CD14-positive monocyte (primary cell): ENCODE measurements at places on chromosomes 3 and 15.

DNA sequence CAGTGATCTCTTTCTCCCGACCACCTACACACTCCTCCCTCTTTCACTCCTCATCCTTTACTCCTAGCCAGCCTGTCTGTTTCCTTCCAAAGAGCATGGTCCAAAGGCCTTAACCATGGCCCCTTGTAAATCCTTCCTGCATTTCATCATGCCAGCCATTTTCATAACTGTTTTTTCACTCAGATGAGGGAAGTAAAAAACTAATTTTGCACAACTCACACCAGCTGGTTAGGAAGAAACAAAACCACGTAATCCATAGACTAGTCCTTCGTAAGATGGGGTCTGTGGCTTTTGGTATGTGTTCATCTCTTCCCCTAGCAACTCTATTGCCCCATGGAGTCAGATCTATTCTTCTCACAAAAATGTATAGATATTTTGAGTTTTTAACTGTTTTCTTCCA is 187.8 kb downstream of the SHOX2 start:
- DNase-seq: no peak

DNA sequence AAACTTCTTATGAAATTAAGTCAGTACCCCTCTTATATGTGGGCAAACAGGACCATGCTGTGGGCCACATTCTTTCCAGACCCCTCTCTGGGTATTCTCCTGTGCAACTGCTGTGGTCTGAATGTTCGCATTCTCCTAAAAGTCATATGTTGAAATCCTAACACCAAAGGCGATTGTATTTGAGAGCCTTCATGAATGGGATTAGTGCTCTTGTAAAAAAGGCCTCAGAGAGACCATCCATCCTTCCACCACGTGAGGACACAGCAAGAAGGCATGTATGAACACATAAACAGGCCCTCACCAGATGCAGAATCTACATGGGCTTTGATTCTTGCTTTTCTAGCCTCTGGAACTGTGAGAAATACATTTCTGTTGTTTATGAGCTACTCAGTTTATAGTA is 68.0 kb upstream of the NAALADL2 start:
- no peak for DNase-seq

- DNase-seq: peak; percentile 32
Observed at GRCh38 chr15:67884514-67885174, 44.8 kb upstream of the RNU6-1 start.

DNA sequence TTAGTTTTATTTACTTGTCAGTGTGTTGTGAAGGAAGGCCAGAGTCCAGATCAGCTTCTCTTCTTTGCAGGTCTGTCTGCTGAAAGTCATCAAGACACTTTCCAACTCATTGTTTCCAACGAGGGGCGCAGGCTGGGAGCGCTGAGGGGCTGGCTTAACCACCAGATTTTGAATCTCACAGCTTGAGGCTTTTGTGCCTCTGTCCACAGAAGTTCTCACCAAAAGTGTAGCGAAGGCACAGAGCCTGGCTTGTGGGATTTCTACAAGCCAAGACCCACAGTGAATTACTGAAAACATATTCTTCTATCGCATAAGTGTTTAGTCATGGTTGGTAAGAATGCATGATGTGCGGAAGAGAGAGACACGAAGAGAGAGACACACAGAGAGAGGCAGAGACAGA is 35.2 kb downstream of the BHLHE40 start:
- no peak for DNase-seq

DNA sequence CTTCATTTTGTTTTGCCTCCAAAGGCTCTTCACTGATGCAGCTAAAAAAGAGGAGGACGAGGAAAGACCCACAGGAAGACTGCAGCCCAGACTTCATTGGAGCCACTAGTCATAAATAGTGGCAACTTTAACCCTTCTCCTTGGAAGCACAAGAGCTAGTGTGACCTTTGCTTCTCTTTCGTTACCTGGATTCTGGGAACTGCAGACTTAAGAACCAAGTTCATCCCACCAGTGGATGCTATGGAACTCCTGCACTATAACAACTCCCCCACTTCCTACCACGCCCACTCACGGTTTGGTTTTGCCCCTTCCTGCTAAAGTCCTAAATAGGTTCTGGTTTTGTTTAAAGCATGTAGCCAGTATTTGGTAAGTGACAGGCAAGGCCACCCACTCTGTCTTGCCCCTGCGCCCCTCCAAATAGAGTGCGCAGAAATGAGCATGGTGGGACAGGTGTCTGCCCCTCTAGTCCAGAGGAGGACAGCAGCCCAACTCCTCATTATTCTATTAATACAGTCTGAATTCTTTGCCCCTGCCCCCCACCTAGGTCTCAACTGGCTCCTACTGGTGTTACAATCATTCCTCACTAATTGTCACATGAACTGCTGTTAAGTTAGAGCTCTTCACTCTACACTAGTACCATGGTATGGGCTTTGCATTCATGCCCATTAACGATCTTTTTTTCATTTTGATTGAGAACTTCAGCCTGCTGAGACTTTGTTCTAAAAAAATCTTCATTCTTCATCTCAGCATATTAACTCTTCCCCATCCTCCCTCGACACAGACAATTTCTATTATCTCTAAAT is 504.6 kb downstream of the FOXP1 start:
- DNase-seq: no peak

DNA sequence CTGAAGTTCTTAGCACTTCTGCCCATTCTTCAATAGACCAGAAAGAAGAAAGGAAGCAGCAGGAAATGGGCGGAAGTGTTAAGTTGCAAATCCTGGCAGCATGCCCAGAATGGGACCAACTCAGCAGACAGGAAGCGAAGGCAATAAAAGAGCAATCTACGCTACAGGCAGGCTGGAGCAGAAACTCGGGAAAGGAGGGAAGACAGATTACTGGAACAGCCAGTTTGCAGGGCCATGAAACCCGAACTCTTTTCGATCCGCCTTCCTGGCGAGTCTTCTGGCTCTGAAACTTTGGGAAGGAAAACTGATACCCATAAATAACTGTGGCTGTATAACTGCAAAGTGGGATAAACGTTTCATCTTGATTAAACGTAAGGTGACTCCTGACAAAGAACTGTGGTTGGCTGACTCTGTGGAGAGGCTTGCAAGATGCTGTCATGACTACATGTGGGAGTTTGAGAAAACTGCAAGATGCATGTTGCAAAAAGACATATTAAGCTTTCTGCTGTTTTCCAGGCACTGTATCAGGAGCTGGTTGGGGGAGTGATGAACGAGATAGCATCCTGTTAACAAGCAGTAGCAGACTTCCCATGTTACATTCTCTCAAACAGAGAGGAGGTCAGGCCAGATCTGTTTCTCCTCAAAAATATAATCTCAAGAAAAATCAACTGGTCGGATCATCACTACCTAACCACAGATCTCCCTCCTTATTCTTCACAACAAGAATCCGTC is 67.8 kb downstream of the FMN1 start:
- DNase-seq: peak; percentile 73

DNA sequence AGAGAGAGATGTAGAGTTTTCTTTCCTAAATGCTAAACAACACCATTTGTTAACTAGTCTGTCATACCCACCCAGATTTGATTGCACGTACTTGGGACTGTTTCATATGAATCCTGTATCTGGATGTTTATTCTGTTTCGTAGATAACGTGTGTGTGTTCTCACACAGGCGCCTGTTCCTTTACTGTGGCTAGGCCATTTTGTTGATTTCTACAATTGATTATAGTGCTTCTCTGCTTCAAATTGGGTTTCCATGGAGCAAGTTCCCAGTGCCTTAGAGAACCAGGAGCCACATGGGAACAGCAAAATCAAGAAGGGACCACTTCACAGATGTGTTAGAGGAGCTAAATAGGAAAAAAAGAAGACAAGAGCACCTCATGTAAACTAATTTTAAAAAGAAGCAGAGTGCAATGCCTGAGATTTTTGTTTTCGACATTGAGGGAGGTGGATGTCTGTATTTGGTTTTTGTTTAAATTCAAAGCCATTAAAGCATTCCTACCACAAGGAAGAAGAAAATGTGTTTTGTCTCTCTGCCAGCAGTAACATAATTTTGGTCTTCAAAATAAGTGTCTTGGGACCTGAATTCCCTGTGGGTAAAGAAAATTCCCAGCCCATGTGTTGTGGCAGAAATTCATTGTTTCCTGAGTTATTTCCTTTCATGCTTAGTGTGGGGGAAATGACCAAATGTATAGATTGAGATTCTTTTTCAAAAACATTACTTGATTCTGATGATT is 424.0 kb upstream of the C2CD4B start:
- no peak for DNase-seq

GRCh38 chr3:73206030-73206429 is 144.6 kb downstream of the EBLN2 start:
- DNase-seq: no peak

DNA sequence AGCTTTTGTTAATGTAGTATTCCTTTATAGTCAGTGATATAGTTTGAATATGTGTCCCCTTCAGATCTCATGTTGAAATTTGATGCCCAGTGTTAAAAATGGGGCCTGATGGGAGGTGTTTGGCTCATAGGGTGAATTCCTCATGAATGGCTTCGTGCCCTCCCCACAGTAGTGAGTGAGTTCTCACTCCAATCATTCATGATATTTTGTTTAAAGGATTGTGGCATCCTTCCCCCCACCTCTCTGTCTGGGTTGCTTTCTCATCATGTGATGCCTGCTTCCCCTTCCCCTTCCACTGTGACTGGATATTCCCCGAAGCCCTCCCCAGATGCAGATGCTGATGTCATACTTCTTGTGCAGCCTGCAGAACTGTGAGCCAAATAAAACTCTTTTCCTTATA is 649.8 kb upstream of the NR2F2 start:
- DNase-seq: no peak

DNA sequence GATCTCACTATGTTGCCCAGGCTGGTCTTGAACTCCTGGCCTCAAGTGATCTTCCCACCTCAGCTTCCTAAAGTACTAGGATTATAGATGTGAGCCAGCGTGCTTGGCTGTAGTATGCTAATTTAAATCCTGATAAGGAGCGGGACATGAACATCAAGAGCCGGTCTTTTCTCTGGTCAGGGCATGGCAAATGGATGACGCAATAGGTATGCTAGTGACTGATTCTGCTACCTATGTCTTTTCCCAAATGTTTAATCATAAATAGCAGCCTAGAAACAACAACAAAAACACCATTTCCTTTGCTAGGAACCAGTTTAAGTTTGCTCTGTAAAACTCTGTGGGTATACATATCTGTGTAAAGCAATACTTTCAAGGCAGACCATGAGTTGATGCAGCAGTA is 64.7 kb downstream of the STARD9 start:
- no peak for DNase-seq

DNA sequence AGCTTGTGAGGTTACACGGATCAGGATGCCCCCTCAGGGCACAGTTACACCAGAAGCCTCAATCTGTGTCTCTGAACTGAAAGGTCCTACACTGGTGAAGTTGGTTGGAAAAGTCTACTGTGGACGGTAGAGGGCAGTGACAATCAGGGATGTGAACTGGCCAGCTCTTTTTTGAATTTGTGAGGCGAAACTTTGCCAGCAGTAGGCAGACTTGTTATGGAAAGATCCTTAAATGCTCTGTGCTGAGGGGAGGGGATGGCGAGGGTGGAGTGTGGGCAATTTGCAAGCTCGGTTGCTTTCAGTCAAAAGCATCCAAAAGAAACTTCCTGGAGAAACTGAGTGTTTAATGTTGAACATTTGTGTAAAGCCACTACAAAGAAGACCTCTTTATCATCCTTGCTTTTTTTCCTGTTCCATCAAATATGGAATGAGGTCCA is 127.4 kb upstream of the ABHD17C start:
- no peak for DNase-seq

- no peak for DNase-seq
Observed at GRCh38 chr3:10469441-10470119, 35.8 kb downstream of the ATP2B2 start.

- no peak for DNase-seq
Observed at GRCh38 chr3:124142389-124142970, 150.6 kb upstream of the ROPN1 start.

- DNase-seq: no peak
Observed at GRCh38 chr15:27951191-27951890, 147.8 kb downstream of the OCA2 start.

DNA sequence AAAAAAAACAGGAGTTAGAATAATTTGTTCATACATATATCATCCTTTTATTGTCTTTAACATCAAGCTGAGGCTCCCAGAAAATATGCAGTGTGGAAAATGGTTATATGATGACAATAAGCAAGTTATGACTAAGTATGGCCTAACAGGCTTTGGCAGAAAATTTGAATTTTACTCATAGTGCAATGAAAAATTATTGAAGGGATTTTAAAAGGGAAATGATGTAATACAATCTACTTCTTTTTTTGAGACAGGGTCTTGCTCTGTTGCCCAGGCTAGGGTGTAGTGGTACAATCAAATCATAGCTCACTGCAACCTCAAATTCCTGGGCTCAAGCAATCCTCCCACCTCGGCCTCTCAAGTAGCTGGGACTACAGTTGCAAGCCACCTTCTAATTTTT is 78.7 kb downstream of the FAIM start:
- no peak for DNase-seq

DNA sequence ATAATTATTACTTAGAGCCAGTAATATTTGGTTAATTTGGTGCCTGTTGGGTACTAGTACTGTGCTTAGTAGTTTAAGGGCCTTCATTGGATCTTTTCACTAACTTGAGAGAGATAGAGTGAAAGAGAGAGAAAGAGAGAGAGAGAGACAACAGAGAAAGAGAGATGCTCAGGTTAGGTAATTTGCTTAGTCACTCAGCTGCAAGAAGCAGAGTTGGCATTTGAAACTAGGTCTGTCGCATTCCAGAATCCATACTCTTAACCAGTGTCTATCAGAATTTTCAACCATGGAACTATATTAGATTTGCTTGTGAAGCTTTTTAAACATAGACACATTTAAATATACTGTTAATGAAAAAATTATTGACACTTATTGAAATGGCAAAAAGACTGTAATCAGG is 31.1 kb upstream of the NUDT16 start:
- DNase-seq: no peak

DNA sequence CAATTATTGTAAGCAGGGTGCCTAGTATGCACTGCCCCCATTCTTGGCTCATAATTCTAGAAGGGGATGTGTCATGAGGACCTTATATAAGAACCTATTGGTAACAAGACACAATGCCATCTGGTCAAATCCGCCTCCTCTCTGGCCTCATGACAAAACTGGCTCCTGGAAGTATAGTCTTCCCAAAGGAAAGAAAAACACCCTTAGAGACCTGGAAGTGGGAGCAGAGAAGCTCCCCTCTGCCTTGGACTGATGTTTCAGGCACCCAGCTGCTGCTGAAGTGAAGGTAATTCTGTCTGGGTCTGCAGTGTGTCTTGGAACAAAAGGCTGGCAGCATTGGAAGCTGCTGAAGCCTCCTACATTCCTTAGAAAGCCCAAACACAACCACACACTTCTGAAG is 107.2 kb upstream of the CLSTN2 start:
- DNase-seq: no peak

DNA sequence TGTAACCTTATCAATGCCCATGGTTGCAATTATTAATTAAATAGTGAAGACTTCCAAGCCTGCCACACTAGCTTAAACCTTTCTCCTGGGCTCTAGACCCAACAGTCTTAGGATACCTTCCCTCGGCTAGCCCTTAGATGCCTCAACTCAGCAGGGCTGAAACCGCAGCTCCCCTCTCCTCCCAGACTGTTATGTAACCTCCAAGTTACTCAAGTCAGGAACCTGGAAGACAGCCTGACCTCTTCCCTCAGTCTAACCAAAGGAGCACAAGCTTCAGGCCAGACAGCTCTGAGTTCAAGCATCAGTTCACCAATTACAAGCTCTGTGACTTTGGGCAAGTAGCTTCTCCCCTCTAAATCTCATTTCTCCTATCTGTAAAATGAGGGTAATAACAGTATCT is 70.5 kb upstream of the HACD2 start:
- DNase-seq: no peak

- DNase-seq: peak; percentile 28
Observed at GRCh38 chr15:31228011-31228484, 98.6 kb upstream of the KLF13 start.
